ENCODE measurements at places on chromosomes 2 and 18.

- no peak for DNase-seq
These were observed 151.4 kb downstream of the LRRTM1 start for GRCh38 chr2:80153151-80153550.

DNA sequence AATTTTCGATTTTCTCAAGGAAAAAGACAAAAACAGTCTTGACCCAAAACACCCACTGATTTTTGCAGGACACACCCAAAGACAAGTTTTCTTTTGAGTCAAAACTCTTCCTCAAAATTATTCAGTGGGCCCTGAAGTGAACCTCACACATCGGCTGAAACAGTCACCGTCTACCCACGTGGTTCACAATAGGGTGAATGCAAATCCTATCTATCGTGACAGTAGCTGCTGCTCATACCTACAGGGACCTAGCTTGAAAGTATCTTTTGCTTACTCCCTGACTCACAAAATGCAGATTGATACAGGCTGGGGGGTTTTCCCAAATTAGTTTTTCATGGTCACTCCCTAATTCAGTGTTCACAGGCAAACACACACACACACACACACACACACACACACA, 10.7 kb upstream of the CD226 start:
- DNase-seq, result no peak

- DNase-seq, result no peak
These were observed 448.7 kb downstream of the ERBB4 start for GRCh38 chr2:212089873-212090272.

- DNase-seq, result no peak
These were observed 26.2 kb downstream of the R3HDM1 start for GRCh38 chr2:135557530-135557929.

GRCh38 chr2:44906972-44907371, 34.5 kb upstream of the SIX3 start:
- peak; percentile 48 for DNase-seq

DNA sequence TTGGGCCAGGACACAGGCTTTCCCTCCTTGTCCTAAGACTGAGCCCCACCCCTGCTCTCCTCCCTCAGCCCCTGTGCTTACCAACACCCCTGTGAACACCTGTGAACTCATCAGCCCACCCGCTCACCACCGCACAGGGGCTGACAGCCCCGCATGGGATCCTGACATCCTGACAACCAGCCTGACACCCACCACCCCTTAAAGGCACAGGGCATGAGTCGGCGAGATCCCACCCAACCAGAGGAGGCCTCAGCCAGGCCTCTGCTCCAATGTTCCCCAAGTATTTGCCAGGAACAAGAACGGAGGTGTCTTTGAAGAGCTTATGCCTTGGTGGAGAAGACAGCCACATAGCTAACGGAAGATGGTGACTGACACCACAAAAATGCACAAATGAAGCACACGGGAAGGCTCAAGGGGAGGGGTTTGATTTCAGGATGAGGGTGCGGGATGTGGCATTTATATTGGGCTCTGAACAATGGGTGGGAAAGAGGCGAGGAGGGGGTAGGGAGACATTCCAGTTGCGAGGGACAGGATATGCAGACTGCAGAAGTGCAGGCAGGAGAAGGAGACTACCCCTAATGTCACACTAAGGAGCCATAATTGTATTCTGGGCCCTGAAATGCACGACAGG, 11.0 kb downstream of the RAB11FIP5 start:
- DNase-seq, result peak; percentile 67

DNA sequence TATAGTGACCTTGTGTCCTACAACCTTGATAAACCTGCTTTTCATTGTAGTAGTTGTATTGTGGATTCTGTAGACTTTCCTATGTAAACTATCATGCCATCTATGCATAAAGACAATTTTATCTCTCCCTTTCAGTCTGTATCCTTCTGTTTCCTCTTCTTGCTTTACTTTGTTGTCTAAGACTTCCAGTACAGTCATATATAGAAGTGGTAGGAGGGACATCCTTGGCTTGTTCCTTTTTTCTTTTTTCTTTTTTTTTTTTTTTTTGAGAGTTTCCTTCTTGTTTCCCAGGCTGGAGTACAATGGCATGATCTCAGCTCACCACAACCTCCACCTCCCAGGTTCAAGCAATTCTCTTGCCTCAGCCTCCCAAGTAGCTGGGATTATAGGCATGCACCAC, 39.7 kb downstream of the UBE2F start:
- no peak for DNase-seq

GRCh38 chr2:85110991-85111560, 22.1 kb upstream of the TCF7L1 start:
- DNase-seq, result peak; percentile 94

GRCh38 chr2:231146665-231147064, 21.8 kb upstream of the HTR2B start:
- DNase-seq, result no peak

- no peak for DNase-seq
These were observed 11.4 kb downstream of the RBKS start for GRCh38 chr2:27878825-27879224.

DNA sequence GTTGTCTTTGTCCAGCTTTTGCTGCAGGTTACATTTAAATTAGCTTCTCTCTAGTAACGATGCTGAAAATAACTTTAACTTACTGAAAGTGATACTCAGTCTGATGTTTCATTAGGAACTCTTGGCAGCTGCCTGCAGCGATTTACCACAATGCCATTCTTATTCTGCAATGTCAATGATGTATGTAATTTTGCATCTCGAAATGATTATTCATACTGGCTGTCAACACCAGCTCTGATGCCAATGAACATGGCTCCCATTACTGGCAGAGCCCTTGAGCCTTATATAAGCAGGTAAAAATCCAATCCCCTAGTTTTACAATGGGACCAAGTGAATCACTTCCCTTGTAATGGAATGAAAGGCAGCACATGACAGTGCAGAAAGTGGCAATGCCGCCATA, 16.3 kb upstream of the MFF start:
- DNase-seq, result peak; percentile 3

DNA sequence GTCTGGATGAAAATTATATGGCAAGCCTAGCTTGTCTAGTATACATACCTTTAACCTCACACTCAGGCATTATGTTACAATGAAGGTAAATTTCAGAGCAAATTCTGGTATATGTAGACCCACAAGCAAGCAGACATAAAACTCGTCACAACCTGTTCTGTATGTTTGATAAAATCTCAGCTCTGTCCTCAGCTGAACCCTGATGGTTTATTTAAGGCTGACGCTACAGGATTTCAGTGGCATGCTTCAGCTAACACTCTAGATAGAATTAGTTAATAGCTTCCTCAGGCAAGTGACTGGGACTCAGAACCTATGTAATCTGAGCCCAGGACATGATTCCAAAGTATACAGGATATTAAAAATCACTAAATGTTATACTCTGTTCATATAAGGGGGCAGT, 68.2 kb upstream of the MC2R start:
- DNase-seq, result no peak

DNA sequence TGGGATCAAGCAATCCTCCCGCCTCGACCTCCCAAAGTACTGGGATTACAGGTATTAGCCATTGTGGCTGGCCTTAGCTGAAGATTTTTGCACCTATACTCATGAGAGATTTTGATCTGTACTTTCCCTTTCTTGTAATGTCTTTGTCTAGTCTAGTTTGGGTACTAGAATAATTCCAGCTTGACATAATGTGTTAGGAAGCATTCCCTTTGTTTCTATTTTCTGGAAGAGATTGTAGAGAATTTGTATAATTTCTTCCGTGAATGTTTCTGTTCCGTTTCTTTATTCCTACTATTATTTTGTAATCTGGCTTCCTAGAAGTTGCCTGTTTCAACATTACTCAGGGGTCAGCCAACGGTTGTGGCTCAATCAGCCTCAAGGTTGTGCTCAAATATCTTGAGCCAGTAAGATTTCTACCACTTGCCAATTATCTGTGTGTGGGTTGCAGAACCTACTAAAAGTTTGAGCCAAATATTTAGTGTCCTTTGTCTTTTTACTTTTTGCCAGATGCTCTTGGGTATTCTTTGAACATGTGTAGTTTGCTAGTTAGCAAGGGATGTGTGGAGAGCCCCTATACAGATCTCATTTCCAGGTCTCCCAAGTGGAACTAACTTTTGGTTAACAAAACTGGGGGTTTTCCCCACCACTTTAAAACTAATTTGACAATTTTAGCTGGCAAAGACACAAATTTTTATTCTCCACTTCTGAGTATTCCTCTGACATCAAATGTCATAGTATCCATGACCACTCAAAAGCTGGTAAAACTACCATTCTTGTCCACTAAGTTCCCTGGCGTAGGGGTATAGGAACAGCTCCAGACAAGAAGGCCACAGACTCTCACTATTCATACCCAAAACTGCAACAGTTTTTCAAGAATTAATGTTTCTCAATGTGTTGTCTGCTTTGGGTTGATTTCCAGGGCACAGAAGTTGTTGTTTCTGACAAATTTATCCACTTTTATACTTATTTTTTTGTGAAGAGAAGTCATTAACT, 42.8 kb upstream of the BAZ2B start:
- DNase-seq, result no peak

DNA sequence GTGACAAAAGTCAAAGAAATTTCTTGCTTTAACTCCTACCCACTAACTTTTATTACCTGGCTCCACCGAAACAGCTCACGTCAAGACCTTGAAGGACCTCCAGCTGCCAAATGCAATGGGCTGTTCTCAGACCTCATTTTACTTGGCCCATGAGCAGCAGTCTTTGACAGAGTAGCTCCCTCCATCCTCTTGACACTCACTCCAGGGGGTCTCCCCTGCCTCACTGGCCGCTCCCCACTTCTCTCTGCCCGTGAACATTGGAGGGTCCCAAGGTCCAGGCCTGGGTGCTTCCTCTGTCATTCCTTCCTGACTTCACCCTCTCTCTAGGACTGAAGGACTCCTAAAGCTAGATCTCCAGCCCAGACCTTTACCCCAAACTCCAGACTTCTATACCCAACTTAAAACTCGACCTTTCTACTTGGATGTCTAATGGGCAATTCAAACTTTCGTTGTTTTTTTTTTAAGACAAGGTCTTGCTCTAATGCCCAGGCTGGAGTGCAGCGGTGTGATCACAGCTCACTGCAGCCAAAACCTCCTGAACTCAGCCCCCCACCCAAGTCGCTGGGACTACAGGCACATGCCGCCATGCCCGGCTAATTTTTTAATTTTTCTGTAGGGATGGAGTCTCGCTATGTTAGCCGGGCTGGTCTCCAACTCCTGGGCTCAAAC, 92.9 kb upstream of the ST3GAL5 start:
- no peak for DNase-seq

DNA sequence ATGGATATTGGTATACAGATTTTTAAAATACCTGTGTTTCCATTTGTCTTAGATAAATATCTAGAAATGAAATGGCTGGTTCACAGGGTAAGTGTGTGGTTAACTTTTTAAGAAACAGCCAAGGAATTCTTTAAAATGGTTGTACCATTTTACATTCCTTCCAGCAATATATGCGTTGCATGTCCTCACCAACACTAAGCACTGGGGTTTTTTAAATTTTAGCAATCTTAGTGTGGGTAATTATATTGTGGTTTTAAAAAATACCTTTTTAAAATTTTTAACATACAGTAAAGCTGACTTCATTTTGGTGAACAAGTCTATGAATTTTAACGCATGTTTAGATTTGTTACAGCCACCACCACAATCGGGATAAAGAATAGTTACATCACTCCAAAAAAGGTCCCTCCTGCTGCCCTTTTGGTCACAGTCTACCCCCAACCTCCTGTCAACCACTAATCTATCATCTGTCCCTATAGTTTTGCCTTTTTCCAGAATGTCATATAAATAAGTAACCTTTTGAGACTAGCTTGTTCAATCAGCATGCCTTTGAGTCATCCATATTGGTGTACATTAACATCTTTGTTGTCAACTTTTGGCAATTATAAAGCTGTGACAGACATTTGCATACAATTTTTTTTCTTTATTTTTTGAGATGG, 128.1 kb upstream of the MSTN start:
- DNase-seq, result no peak

DNA sequence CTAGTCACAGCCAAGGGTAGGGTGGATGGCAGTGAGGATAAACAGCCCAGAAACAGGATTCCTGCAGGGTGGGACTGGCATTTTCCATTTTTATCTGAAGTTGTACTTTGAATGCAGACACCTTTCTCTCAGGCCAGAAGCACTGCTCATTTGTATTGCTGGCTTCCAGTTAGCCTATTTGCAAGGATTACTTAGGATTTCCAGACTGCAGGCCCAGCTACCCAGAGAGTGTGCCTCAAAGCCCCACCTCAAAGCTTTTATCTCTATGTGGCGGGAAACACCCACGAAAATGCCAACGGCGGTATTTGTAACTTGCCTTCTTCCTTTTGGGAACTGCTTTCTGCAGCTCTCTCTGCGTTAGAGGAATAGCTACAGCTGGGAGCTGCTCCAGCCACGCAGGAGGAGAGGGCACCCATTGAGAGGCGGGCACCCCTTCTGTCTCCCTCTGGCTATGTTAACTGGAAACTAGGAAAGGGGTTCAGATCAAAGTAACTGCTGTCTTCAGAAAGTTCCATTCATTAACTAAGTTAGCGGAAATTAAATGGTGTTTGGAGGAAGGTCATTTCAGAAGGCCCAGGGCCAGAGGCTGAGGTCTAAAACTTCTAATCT, 144.9 kb downstream of the TGIF1 start:
- DNase-seq, result peak; percentile 58

DNA sequence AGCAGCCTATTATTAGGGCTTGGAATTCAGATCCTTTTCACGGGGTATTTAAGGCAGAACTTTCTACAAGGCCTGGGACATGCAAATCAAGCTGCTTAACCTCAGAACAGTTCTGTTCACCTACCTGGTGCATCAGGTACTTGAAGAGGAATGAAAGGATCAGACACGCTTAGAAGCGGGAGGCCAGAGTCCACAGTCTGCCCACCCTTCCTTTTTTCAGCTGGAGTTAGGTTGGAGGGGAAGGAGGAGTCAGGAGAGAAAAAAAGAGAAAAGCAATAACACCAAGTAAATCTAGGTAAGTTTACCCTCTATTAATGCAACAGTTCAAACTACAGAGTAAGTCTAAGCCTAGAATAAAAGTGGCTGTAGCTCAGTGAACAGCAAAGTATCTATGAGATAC, 58.6 kb upstream of the NFU1 start:
- DNase-seq, result no peak

- peak; percentile 94 for DNase-seq
These were observed 122.1 kb upstream of the RMDN2 start for GRCh38 chr2:37802899-37803379.

DNA sequence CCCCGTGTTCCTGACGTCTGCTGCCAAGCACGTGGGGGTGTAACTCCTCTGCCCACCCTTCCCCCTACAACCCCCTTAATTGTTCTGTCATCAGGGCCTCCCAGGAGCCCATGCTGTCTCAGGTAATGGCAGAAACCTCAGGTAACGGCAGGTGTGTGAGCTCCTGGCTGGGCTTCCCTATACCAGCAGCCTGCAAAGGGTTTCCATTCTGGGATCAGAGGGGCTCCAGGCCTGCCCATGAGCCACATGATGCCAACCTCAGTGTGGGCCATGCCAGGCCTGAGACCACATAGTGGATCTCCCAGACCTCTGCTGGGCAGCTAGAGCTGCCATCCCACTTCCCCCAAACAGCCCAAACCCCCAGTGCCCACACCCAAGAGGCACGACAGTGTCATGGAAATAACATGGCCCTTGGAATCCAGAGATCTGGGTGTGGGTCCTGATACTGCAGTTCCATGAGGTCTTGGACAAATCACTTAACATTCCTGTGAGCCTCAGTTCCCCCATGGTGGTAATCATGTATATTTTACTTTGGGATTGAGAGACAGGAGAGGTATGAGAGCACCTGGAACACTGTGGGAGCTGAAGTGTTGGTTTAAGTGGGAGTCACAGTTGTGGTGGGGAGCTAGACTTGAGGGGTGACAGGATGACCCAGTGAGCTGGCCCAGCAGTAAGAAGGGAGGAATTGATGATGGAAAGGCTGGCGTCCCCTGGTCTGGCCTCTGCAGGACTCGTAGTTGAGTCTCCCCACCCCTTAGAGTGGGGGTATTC, 59.6 kb downstream of the ATOH8 start:
- no peak for DNase-seq
